ENCODE measurements at places on chromosomes 2 and 18. TPM values are rescaled to one million over a fixed set of nuclear protein-coding genes. Genes with fewer than 3 reads are reported as not detected.

GRCh38 chr2:221443645-221444044, 128.5 kb downstream of the EPHA4 start:
- peak; percentile 51 for DNase-seq

DNA sequence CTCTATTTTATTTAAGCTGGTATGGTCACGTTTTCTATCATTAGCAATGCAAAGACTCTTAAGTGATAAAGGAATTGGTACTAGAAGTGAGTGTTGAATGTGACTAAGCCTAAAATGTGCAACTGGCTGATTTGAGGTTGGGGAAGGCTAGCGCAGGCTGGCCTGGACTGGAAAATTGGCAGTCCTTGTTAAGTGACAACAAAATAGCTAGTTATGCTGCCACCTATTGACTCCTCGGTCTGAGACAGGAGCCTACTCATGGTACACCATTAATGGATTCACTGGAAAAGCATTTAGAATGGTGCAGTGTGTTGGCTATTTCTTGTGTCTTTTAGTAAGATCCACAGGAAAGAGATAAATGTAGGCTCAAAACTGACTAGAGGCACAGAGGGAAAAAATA, 5.7 kb upstream of the WIPF1 start:
- DNase-seq: peak; percentile 76

DNA sequence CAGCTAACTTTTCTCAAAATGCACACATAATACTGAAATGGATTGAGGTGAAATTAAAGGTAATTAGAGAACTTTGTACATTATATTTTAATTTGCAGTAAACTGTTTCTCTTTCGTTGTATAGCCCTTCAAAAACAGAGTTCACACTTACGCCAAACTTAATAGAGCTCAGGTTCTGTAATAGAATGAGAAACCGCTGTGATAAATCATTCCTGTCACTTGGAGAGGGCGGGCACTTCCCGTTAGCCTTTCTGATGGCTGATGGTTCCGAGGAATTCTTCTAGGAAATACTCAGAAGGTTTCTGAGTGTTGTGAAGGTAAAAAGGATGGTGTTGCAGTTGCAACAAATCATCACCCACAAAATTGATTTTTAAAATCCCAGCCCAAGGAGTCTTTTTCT, 155.8 kb upstream of the ALKAL2 start:
- no peak for DNase-seq

The SOX11 gene
- total RNA-seq: not detected
